Stimulated activated CD4-positive, alpha-beta T cell treated with anti-CD3 and anti-CD28 coated beads, TNF-alpha, amount 100 ng/mL, for 4 hours (primary cell): ENCODE measurements at places on chromosomes 2 and 18.

DNA sequence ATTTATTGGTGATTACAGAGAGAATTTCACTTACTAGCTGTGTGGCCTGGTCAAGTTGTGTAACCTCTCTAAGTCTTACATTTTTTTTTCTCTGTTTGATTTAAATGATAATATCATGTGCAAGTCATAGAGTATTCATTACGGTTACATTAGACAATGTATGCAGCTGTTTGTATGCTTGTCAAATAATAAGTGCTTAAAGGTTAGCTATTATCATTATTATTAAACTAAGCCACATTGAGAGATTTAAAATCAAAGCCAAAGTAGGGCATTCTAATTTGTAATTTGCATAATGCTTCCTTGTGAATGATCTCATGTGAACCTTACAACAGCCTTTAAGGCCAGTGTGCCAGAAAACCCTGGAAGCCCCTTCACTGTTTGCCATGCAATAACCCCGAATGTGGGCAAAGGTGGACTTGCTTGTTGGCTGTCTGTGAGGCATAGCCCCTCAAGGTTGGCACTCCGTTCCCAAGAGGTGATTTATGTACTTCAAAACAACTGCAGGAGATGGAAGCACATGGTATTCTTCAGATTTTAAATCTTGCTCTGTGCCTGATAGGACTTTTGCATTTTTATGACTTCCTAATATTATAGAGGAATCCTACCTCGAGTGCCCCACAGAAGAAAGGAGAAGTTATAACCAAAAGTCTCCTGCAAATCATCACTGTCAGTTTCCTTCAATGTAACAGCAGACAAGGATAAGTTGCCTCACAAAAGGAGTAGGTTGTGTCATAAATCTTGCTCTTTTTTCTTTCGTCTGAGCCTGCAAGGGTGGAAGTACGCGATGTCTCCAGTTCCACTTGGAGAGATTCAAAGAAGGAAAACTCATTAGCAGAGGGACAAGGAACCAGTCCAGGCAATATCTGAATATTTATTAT is 272.0 kb downstream of the TGIF1 start:
- no peak for DNase-seq

DNA sequence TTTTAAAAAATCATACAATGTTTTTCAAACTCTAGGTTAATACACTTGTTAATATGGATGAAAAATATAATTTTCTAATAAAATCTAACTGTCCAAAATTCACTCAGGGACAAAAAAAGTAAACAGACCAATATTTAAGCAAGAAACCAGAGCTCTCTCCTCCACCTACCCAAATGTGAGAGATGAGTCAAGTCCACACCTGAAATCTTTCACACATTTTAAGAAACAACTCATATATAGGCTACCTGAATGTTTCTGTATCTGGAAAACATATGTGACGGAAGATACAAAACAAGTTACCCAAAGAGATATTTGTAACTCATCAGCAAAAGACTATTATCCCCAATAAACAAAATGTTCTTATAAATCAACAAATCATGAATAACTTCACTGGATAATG is 20.2 kb downstream of the ZNF516 start:
- DNase-seq, result no peak

DNA sequence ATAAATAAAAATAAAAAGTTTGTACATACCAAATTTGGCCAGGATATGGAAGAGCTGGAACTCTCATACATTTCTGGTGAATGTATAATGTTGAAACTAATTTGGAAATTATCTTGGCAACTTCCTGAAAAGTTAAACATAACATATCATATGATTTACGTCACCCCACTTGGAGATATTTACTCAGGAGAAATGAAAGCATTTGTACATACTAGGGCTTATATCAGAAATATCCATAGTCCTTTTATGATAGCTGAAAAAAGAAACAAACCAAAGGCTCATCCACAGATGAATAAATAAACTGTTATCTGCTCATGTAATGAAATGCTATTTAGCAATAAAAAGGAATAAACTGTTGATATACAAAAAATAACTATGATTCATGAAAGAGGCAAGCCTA is 318.2 kb upstream of the NRXN1 start:
- DNase-seq, result no peak

DNA sequence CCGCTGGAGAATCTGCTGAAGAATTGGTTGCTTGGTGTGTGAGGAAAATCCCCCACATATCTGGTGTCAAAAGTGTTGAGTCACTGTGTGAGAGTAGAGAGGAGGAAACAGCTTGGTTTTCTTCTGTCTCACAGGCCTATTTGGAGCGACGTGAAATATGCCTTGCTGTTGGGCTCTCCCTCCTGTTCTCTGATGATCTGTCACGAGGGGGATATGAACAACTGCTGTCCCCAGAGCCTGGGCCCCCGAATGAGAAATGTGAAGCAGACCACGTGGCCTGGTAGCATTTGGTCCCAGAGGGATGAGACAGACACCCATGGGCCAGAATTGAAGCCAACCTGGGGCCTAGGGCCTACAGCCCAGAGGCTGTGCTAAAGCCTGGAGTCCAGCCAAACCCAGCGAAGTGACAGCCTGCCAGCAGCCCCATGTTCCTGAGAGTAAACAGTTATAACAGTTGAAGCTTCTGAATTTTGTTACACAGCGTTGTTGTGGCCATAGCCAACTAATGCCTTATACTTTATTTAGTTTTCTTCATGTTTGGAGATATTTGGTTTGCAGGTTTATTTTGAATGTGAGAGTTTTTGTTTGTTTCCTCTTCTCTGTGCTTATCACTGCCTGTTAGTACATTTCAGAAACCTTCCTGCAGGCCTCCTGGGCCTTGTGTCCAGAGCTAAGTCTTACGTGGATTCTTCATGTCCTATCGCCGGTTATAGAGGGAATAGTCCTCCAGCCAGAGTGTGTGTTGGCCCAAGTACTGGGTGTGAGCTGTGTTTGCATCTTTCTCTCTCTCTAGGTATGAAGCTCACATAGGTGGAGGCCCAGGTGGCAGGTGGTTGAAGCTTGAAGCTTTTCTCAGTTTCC is 18.7 kb upstream of the COLEC12 start:
- no peak for DNase-seq

DNA sequence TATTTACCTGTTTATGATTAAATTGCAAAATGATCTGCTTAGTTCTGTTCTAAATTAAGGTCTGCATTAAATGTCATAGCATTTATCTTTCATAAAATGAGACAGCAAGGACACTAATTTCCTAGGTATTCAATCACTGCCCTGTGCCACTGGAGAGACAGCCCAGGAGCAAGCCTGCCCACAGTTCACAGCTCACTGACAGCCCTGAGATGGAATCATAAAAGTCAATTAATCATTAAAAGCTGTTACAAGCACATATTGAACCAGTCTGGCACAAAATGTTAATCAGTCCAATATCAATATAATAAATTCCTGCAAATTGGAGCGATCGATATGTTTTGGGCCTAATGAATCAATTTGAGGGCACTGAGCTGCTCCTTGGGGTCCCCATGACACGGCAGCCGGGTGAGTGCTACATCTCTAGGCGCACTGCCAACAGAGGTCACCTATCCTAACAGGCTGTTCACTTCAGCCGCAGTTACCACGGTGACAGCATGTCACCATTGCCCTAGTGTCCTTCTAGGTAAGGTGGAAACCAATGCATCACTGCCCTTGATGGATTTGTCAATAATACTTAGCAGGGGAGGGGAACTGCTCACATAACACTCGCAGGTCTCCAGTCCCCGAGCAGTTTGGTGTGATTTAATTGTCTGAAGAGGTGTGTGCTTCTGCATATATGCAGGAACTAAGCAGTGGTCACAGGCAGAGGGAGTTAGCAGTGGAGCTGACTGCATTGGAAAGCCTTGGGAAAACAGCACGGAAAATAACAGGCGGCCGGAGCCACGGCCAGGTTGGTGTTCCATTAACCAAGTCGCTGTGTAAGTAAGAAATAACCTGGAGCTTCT is 47.3 kb downstream of the POU3F3 start:
- DNase-seq, result no peak

GRCh38 chr2:211077216-211077767 is 520.9 kb downstream of the CPS1 start:
- no peak for DNase-seq

DNA sequence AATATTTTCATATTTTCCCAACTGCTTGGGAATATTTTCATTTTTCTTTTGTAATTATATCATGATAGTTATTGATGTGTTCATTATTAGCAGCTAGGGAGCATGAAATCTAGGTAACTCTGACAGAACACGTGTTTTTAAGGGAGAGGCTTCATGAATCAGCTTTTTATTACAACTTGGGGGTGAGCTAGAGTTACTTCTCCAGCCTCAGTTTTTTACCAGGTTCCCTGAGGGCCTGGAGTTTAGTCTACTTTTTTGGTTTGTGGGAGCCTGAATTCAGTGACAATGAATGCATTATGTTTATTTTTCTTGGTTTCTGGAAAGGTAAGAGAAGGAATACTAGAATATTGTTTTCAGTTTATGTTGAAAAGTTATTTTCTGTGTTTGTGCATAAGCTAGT is 18.0 kb downstream of the NAB1 start:
- DNase-seq, result no peak

GRCh38 chr2:171651667-171652415 is 35.4 kb upstream of the DYNC1I2 start:
- DNase-seq, result no peak

GRCh38 chr2:133676392-133677130 is 108.3 kb upstream of the NCKAP5 start:
- no peak for DNase-seq

GRCh38 chr2:23386339-23387220 is 1.6 kb downstream of the KLHL29 start:
- no peak for DNase-seq

DNA sequence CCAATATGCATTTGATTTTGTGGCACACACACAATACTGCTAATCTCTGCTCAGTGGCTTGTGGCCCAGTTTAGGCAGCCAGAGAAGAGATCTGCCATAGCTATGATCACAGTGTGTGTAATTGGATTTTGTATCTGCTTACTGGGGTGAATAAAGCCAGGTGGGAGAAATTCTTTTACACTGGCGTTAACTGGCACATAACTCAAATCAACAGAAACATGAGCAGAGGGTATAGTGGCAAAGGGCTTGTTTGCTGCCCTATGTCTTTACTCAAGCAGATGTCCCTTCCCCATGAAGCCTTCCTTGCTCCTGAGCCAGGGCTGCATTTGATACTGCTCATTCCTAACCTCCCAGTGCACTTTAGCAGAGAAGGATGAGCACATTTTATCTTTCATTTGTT is 28.5 kb downstream of the STON1 start:
- no peak for DNase-seq

- DNase-seq, result peak; percentile 67
Observed at GRCh38 chr2:113198790-113199612, 25.2 kb downstream of the PSD4 start.

GRCh38 chr18:55109818-55110414 is 150.7 kb upstream of the CCDC68 start:
- DNase-seq, result no peak

DNA sequence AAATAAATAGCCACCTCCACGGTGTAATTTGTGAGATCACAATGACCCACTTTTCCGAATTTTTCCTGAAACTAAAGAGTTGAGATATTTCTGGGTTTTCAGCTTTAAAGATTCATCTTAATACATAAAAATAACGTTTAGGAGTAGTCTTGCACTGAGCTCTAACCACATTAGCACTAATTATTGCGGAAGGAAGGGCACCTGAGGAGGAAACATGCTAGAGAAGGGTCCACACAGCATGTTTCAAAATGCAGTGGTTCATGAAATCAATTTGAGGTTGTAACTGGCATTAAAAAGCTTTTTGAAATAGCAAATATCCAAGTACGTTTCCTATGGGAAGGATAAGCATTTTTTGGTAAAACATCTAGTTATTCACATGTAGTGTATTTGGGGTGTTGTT is 8.4 kb downstream of the INPP4A start:
- DNase-seq, result no peak

- no peak for DNase-seq
Observed at GRCh38 chr2:64765160-64765805, 111.6 kb upstream of the SERTAD2 start.

GRCh38 chr18:51448949-51449348 is 251.5 kb upstream of the MEX3C start:
- DNase-seq, result no peak

DNA sequence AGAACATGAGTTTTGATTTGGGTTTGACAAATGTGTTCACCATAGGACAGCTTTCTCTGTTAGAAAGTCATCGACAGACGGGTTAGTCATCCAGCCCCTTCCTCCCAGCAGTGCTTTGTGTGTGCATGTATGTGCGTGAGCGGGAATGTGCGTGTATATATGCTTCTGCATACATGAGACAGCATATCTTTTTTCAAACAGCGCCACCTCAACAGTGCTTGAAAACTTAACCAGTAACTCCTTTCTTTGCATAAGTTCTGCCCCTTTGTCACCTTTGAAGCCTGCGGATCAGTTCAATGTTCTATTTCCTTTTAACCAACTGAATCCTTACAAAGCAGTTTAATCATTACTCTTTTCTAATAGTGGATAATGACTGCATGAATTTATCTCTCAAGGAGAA is 351.4 kb downstream of the LPIN1 start:
- DNase-seq, result no peak

GRCh38 chr2:102060792-102061191 is 69.0 kb downstream of the IL1R2 start:
- DNase-seq, result no peak

GRCh38 chr2:27967076-27967475 is 76.5 kb downstream of the BABAM2 start:
- no peak for DNase-seq

GRCh38 chr2:69151931-69152330 is 139.0 kb downstream of the ANTXR1 start:
- no peak for DNase-seq

DNA sequence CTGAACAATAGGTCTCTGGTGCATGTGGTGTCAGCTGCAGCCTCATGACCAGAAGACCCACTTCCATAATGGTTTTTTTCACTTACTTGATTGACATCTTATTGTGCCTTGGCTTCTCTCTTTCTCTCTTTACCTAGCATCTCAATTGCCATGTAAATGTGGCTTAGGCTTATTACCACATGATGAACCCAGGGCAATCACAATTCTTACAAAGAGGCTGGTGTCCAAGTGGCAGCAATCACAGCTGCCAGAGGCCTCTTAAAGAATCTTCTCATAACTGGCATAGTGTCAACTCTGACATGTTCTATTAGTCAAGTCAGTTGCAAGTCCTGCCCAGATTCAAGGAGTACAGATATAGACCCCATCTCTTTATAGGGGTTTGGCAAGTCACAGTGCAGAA is 1224.8 kb downstream of the SUCLG1 start:
- DNase-seq, result no peak

GRCh38 chr18:41829647-41830516 is 125.2 kb upstream of the PIK3C3 start:
- DNase-seq, result no peak

- no peak for DNase-seq
Observed at GRCh38 chr2:3547915-3548314, 10.2 kb downstream of the RNASEH1 start.
